ENCODE measurements at places on chromosomes 3 and 15.

DNA sequence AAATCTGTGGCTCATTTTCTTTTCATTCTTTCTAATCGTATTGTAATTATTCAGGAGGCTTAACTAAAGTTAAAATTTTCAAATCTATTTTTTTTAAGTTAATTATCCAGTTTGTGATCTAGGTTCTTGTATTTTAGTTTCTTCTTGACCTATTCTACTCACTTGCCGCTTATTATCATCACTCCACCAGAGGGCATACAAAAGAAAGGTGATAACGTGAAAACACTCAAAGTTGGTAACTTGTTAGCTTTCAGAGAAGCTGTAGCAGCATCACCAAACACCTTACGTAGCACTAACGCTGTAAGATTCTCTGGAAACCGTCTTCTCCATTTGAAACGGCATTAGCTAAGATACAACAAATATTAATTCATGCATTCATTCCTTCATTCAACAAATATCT lies 4.8 kb downstream of the GNB4 start:
- peak; percentile 27 for DNase-seq

GRCh38 chr3:100915706-100916495 lies 77.3 kb downstream of the ABI3BP start:
- DNase-seq = peak; percentile 39

DNA sequence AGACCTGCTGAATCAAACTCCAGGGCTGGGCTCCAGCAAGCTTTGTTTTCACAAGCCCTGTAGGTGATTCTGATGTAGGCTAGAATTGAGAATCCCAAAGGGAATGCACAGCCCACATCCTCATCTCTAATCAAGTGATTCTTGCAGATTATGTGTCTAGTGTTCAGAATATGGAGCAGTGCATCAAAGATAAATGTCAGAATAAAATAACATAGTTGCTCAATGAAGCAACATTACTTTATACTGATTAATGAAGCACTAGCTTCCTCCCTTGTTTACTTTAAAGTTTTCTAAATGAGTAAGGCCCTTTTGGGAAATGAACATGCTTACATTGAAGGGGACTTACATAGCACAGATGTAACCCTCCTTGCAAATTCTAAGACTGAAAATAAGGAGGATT lies 39.2 kb downstream of the NUP210 start:
- no peak for DNase-seq

DNA sequence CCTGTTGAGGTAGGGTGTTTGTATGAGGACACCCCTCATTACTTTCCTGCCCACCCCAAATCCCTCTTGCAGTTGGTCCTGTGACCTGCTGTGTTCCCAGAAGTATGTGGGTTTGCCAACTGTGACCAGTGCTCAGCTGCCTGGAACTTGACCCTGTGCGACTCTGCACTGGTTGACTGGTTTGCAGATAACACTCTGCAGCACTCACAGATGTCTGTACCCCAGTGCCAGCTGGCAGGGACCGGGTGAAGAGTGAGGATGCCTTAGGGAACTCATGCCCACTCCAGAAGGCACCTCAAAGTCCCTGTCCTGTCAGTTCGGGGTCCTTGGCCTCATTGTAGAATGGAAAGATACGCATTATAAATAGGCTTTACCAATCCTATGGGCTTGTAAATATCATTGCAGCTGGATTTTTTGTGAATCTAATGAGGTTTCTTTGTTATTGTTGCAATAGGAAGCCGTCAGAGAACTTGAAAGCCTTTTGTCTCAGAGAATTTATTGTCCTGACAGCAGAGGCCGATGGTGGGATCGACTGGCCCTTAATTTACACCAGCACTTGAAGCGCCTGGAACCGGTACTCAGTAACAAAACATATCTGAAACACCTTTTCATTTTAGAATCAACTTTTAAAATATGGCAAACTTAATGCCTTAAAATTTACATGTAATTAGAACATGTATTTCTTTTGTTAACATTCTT lies 18.2 kb downstream of the FAN1 start:
- DNase-seq = peak; percentile 63

GRCh38 chr3:16550305-16550675 lies 36.8 kb upstream of the RFTN1 start:
- DNase-seq = no peak
